Naive B cell (primary cell): ENCODE measurements at places on chromosomes 2 and 18.

DNA sequence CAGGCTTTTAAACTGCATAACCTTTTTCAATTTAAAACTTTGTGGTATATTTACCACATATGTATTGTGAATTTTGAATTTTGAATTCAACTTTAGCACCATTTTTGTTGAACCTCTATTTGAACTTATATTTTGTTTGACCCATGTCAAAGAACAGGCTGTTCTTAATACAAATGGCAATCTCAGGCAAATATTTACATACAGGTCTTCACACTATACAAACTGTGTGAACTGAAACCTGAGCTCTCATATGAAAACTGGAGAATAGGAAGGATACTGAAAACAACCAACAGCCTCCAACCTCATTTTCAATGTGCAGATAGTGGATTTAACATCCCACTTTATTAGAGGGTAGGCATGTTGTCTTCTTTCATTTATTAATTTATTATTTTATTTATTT, 491.8 kb downstream of the KCNJ3 start:
- no peak for DNase-seq

DNA sequence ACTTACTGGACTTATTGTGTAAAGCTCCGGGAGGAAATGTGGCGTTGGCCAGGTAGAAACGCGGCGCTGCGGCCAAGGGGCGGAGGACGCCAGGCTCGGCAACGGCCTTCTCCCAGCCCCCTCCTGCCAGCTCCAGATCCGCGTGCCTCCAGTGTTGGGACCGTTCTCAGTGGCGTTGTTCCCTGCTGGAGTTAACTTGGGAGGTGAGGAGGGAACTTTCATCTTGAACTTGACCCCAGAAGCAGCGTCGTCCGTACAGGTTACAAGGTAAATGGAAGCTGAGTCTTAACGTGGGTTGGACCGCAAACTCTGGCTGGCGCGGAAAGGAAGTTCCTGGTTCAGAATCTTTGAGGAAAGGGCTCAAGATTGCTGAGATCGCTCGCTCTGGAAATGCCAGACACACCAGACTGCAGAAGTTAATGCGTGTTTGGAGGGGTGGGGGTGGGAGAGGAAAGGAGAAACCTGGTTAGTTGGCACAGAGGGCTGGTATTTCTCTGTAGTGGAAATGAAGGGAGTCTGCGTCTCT, 1.3 kb downstream of the TANC1 start:
- no peak for DNase-seq

DNA sequence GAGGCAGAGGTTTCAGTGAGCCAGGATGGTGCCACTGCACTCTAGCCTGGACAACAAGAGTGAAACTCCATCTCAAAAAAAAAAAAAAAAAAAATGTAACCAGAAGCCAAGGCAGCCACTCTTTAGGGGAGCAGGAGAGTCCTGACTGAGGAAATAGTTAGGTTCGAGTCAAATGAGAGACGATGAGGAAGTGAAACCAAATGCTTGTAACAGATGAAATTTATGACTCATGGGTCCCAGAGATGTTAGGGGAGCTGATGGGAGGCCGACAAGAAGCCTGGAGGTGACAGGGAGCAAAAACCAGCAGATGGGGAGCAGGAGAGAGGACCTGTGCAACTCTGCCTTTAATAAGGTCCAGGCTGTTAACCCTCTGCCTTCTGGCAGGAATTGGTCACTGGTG, 756.1 kb upstream of the DDX18 start:
- no peak for DNase-seq

DNA sequence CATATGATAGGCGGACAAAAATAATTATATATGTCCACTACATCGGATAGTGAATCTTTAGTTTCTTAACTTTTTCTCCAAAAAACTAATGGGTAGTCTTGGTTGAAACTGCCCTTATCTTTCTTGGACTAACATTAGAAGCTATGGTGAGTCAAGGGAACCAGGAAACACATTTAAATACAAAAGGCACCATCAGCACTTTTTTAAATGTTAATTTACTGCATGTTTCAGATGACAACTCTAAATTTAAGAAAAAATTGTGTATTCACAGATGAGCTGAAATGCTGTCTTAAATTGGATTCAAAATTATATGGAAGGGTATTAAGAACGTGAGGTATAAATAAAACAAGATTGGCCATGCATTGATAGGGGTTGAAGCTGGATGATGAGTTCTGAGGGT, 75.6 kb upstream of the CERS6 start:
- DNase-seq: no peak

GRCh38 chr2:65678779-65679391, 246.5 kb upstream of the SPRED2 start:
- DNase-seq: no peak

DNA sequence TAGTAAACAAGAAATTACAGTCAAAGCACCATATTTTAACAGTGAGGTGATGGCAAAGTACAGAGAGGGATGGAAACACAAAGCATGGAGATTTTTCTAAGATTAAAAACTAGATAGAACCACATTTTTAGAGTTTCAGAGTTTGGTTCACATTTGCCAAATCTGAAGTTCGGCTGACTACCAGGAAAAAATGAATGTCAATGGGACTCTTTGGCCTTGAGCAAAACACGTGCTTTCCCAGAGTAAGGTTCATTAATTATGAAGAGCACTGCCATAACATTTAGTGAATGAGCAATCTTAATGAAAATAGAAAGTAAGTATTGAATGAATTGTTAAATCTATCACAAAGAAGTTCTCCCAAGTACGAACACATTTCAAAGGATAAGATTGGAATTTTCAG, 571.2 kb upstream of the VRK2 start:
- no peak for DNase-seq

DNA sequence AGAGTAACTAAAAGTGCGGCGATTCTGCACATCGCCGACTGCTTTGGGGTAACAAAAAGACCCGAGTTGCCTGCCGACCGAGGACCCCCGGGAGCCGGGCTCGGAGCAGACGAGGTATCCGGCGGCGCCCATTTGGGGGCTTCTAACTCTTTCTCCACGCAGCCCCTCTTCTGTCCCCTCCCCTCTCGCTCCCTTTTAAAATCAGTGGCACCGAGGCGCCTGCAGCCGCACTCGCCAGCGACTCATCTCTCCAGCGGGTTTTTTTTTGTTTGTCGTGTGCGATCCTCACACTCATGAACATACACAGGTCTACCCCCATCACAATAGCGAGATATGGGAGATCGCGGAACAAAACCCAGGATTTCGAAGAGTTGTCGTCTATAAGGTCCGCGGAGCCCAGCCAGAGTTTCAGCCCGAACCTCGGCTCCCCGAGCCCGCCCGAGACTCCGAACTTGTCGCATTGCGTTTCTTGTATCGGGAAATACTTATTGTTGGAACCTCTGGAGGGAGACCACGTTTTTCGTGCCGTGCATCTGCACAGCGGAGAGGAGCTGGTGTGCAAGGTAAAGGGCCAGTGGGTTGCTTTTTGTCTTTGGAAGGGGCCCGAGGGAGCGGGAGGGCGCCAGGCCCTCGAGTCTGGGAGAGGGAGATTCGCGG, 1.4 kb downstream of the TRIB2 start:
- peak; percentile 25 for DNase-seq

GRCh38 chr2:224724331-224724730, 8.2 kb upstream of the CCDC195 start:
- no peak for DNase-seq

DNA sequence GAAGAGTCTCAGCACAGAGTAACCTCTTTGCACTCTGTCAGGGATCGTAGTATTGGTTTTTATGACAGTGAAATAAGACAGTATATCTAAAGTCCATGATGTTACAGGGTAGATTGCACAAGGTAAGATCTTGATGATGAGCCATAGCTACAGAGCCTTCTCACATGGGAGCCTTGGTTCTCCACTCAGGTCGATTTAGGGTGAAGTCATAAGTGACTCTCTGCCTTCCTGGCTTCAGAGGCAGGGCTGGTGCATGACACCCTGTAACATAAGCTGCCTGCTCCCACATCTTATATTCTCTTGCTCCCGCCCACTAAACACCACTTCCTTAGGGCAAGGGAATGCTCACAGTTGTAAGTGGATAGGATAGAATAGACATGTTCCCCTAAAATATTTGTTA, 13.3 kb downstream of the DAPL1 start:
- DNase-seq: no peak
